ENCODE measurements at places on chromosomes 5 and 9.

DNA sequence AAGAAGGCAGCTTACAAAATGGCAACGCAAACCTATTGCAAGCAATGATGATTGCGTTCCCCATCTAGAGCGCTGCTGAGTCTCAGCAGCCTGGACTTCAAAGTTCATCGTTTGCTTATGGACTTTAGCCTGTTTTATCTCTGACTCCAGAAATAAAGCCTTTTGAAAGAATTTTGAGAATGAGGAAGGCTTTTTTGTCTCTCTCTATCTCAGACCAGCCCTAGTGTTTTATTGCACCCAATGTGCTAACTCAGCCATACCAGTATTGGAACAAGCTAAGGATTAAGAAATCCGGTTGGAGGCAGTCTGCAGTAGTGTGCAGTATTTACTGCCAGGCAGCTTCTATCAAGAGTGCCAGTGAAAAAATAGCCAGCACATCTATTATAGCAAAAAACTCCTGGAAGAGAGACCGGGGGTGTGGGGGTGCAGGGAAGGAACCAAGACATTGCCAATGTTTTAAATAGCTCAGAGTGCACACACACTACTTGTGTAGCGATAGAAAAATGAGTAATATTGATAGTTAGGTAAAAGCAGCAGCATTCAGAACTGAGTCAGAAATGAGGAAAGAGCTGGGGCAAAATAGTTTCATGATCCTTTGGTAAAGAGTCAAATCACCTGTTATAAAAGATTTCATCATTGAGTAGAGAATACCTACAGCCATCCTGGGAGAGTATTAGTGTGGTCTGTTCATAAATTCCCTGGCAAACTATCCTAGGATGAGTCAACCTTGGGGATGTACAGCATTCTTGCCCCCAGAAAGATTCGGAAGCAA is 219.0 kb downstream of the ZNF608 start:
- no peak for DNase-seq

DNA sequence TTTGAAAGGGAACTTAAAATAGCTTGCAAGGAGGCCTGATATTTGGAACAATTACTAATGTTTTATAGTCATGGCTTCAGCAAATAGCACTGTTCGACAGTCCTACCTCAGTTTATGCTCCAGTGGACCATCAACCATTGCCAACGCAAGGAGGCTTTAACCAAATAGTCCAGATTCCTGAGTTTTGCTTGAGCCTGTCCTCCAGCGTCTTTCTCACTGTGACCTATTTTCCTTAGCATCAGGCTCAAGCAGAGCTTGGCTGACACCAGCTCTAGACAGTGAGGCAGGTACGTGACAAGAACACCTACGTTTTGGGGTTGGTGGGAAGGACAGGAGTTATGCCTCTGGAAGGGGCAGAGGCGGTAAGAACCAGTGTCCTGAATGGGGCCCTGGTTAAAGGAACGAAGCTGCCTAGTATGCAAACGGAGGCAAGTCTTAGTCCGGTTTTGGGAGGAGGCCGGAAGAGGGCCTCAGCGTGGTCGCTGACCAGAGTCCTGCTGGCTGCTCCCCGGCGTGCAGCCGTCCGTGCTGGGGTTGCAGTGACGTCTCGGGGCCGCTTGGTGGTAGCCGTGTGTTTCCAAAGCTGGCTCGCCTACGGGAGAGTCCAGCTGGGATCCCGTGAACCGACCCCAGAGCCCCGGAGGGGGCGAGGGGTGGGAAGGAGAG is 998 bp upstream of the FGF18 start:
- DNase-seq = no peak

GRCh38 chr5:59293700-59294099 is 599.8 kb downstream of the PDE4D start:
- DNase-seq = no peak

DNA sequence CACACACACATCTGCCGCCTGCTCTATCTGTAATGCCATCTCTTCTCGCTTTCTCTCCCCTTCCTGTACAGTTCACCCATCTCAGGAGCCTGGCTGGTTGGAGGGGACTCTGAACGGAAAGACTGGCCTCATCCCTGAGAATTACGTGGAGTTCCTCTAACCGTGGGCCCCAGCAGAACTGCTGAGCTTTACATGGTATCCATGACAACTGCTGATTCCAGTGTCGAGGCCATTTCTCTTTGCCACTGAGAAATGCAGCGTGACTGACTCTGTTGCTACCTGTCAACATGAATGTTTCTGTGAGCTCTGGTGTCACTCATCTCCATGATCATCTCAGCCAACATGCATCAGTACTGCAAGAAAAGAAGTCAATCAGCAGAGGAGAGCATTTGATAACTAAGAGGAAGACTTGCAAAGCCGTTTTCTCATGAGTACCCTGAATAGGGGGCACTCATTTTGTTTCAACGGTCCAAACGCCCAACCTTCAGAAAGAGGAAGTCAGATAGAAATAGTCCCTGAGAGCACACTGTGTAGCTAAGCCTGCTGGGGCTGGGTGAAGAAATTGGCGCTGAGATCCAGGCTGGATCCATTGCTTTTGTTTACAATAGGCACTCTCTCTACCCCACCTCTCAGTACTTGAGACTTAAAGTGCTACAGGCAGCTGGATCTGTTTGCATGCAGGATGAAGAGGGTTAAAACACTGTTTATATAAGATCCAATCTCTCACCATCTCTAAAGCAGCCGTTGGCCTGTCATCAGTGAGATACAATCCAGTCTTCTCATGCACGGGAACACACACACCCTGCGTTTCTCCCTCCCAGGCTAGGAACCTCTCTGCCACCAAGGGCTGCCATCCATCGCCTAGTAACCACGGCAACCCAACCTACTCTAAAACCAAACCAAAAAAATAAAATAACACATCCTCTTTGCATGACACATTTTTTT is 180.9 kb downstream of the NR3C1 start:
- peak; percentile 82 for DNase-seq

GRCh38 chr9:86816366-86816765 is 130.9 kb downstream of the GAS1 start:
- DNase-seq = no peak

- DNase-seq = no peak
Observed at GRCh38 chr9:98147582-98147981, 28.6 kb upstream of the TRIM14 start.

- DNase-seq = no peak
Observed at GRCh38 chr9:21854119-21854518, 51.7 kb downstream of the MTAP start.

GRCh38 chr9:71620746-71621145 is 147.6 kb downstream of the CEMIP2 start:
- no peak for DNase-seq

DNA sequence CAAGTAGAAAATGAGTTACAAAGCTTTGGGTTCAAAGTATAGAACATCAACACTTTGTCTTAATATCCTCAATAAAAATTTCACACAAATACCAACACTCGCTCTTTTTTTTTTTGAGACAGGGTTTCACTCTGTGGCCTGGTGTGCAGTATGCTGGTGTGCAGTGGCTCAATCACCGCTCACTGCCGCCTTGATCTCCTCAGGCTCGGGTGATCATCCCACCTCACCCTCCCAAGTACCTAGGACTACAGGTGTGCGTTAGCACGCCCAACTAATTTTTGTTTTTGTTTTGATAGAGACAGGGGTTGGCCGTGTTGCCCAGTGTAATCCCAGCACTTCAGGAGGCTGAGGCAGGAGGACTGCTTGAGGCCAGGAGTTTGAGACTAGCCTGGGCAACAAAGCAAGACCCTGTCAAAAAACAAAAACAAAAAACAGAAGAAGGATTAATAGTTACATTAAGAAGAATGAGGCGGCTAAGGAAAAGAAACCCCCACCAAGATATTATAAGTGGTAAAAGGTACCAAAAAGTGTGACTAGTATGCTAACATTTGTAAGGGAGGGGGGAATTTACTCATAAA is 20.3 kb downstream of the FNBP1 start:
- DNase-seq = no peak

DNA sequence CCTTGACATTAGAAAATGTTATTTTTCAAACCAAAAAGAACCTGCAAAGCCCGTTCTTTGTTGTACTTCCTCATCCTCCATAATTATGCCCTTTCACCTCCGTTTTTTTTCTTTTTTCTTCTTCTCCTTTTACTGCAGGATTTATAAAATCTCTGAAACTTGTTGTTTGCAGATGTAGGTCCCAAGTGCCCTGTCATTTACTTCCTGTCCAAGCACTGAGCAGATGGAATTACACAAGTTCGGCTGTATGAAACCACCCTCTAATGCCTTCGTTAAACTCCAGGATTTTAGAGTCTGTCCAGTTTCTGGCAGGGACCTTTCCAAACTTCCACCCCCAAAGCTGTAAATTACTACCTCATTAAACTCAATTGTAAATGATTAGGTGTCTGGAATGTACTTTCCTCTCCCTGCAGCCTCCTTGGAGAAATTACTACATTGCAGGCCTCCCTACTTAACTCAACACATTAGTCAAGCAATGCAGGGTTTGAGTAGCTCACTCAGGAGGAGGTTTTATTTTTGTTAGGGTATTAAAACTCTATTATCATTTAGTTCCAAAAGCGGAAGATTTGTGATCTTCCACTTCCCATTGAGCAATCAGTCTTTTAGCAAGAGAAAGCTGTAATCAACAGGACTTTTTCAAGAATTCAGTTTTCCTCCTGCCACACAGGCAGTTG is 125.6 kb upstream of the LPAR1 start:
- no peak for DNase-seq

DNA sequence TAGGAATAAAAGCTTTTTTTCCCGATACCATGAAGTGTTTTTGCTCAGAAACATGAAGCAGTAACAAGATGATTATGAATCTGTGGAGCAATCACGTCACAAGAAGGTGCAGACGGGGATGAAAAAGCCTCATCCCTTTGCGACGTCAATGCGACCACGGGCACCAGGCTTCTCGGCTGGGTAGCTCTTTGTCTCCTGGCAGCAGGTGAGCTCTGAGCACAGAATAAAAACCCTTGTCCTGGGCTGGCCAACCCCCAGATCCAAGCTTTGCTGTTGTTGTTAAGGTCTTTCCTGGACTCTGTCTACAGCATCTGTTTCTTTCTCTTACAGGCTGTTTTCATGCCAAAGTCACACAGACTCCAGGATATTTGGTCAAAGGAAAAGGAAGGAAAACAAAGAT is 113.8 kb downstream of the ANKRD18B start:
- no peak for DNase-seq

GRCh38 chr9:104872656-104873488 is 55.1 kb downstream of the ABCA1 start:
- no peak for DNase-seq

- DNase-seq = no peak
Observed at GRCh38 chr5:169146158-169146557, 154.8 kb downstream of the SLIT3 start.

DNA sequence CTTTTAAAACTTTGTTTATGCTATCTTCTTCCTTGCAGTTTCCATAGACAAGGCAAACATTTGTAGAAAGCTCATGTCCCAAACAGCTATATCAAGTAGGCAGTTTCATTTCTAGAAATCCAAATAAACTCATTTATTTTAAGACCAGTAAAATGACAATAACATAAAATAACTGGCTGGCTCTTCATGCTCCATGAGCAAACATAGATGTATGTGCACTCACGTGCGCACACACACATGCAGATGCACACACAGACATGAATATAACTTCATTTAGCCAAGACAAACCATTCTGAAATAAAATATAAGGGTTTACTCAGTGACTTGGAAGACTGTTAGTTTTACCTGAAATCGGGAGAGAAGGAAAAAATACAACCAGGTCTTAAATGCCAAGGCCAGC is 176.5 kb upstream of the GAS1 start:
- no peak for DNase-seq

DNA sequence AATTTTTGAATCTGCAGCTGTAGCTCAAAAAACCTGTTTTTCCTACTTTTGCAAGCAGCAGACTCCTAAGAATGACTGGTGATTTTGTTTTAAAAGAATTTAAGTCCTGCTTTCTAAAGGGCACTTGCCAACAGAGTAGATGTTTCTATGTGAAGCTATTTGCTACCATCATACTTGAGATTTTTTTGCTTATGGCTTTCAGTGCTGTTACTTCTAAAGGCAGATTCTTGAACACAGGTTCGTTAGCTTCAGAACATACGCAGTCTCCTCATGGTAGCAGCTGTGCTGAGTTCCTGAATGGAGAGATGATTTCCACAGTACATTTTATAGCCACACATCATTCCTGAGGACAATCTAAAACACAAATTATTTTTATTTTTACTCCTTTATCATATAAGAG is 24.4 kb upstream of the ELL2 start:
- no peak for DNase-seq

DNA sequence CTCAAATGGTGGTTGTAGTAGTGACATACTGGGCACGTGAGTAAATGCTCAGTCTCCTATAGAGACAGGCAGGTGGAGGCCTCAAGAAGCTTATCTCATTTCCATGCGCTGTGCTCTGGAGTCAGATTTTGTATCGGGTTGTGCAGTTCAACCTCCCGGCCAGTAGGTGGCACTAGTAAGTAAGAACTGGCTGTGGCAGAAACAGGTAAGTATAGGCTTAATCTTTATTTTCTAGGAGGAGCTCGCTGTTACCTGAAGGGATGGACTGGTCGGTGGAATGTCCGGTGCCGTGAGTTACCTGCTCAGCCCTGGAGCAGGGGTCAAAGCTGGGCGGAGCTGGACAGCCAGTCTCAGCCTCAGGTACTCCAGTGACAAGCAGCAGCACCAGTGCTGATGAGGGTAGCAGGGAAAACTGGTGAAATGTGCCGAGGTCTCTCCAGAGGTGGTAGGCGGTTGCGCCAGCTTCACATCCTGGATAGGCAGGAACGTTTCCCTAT is 880.1 kb upstream of the SEMA6A start:
- peak; percentile 20 for DNase-seq

DNA sequence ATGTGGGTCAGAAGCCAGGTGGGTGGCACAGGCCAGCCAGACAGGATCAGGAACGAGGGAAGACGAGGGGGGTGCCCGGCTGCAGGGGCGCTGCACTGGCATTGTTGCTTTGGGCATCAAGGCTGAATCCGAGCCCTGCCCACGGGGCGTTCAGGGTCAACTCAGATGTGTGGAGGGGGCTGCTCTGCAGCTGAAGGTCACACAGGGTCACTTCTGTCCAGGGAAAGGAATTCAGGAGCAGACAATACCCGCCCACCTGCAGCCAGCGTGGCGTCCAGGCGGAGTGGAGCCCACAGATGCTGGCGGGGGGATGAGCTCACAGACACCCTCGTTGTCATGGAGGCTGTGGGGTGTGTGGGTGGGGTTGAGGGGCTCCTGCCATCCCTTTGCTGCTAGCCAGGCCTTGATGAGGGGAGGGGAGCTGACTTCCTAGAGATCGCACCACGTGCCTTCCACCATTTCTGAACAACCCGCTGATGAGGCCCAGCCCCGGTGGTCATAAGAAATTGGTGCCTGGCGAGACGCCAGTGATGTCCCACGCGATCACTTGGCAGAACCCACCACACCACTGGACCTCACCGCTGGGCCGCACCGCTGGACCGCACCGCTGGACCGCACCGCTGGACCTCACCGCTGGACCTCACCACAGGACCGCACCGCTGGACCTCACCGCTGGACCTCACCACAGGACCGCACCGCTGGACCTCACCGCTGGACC is 31.2 kb downstream of the MRPL36 start:
- no peak for DNase-seq

DNA sequence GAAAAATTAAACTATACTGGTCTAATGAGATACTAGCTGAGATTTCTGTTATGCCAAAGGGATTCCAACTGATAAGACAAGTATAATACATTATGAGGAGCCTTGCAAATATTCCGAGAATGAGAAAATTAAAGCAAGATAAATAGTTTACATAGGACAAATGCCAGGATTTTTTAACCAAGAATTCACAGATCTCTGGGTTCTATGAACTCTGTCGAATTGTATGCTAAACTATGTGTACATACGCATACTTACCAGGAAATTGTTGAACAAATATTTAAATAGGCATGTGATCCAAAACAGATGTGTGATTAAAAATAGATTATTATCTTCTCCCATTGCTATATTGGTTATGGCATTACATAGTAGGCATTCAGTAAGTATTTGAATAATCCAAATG is 616.6 kb downstream of the GABRG2 start:
- DNase-seq = no peak
